Type B pancreatic cell (in vitro differentiated cells): ENCODE measurements at places on chromosomes 7 and 10. TPM values are rescaled to one million over a fixed set of nuclear protein-coding genes. Genes with fewer than 3 reads are reported as not detected.
A peak's percentile ranks its signal among the peaks of the same experiment; 100 is the strongest.

The BAIAP2L1 gene
- 28.0 and 43.7 TPM in 2 replicates for total RNA-seq

The ENTPD7 gene
- 22.9 and 32.8 TPM in 2 replicates for total RNA-seq

DNA sequence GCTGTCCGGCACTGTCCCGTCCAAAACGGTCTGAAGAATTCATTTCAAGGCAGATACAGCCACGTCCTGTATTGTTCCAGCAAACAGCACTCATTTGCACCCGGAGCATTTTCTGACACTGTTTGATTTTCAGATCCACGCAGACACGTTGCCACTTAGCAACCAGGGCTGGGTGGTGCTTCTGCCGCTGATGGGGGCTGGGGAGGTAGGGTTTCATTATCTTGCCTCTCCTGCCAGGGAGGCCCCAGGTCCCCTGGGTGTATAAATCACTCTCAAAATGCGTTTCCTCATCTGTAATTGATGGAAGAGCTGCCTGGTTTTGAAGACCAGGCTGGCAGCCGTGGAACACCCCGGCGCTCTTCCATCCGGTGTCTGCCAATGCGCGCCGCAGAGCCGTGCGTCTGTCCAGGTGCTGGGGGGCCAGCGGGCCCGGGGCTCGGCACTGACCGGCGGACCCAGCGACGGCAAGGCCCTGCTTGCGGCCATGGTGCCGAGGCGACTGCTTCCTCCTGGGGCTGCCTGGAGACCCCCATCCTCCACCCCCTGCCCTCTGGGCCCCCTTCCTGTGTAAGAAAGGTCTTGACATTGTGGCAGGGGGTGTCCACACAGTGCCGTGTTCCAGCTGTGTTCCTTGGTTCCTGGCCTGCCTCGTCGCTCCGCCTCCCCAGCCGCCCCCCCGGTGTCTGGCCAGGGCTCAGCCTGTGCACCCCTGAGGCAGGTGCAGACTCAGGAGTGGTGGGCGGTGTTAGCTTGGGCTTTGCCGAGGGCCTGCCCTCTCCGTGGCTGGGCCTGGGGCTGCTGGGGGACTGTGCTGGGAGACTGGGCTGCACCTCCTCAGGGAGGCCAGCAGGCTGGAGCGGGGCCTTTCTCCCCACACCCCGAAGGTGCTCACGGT, 16.6 kb downstream of the ADGRA1 start:
- DNase-seq: no peak

GRCh38 chr7:97752215-97752614, 20.3 kb downstream of the TAC1 start:
- DNase-seq: no peak

GRCh38 chr7:18390535-18390907, 105.0 kb upstream of the HDAC9 start:
- no peak for DNase-seq

DNA sequence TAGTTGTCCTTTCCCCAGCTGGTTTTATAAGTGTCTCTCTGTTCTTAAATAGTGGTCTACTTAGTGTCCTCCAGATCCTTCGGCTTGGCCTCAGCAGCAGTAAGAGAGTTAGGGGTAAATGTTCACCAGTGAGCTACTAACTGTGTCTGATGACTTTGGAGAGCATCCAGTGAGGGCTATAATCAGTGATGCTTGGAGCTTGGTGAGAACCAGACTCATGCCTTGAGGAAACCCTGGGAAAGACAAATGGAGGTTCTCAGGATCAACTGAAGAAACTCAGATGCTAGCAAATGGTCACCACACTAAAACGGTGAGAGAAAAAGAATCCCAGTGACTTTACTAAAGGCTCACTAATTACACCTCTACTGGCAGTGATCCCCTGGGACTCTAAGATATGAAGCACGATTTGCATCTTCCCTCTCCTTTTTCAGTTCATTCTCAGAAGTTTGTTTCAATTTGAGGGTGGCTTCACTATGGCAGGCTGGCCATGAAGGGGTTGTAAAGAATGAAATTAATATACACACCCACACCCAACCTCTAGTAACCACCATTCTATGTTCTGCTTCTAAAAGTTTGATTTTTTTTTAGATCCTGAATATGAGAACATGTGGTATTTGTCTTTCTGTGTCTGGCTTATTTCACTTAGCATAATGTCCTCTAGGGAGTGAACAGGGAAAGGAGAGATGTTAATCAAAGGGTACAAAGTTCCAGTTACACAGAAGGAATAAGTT, 177.9 kb downstream of the PDE1C start:
- DNase-seq: no peak

GRCh38 chr10:104123397-104123796, 1.4 kb downstream of the SFR1 start:
- no peak for DNase-seq

DNA sequence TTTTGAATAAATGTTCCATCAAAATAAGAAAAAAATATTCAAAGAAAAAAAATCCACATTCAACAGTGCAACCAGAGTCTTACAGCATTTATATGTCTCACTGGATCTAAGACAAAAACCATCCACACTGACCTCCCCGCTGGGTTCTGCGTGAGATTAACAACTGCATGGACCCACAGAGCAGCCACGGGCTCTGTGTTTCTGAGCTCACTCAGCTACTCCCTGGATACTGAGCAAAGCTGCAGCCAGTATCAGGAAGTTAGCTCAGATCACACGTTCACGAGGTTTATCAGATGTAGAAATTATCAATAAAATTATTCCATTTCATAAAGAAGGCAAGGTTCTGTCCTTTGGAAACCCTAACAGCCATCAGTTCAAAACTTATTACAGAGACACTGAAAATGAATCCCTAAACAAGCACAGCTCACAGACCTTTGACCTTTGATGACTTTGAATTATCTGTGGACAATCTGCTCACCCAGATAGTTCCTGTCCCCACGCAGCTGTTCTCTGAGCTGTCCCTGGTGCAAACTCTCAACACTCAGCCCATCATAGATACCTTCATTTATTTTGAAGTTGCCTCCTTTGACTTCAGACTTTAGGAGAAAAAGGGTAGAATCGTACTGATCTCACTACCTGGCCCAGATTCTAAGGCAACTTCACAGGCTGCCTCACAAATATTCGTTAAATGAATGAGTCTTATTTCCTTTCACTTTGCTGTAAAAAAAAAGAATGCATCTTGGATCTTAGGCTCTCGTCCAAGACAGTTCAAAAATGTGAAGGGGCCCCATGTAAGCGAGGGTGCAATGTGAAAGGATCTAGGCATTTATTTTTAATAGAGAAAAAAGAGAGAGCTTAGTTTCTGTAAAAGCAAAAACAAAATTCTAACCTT, 67.7 kb upstream of the SVIL start:
- no peak for DNase-seq

The CPN1 gene
- total RNA-seq: 0.52 TPM in 1 of 2 replicates, not detected in the other

The SLC12A9 gene
- total RNA-seq: 31.4 and 37.1 TPM in 2 replicates

DNA sequence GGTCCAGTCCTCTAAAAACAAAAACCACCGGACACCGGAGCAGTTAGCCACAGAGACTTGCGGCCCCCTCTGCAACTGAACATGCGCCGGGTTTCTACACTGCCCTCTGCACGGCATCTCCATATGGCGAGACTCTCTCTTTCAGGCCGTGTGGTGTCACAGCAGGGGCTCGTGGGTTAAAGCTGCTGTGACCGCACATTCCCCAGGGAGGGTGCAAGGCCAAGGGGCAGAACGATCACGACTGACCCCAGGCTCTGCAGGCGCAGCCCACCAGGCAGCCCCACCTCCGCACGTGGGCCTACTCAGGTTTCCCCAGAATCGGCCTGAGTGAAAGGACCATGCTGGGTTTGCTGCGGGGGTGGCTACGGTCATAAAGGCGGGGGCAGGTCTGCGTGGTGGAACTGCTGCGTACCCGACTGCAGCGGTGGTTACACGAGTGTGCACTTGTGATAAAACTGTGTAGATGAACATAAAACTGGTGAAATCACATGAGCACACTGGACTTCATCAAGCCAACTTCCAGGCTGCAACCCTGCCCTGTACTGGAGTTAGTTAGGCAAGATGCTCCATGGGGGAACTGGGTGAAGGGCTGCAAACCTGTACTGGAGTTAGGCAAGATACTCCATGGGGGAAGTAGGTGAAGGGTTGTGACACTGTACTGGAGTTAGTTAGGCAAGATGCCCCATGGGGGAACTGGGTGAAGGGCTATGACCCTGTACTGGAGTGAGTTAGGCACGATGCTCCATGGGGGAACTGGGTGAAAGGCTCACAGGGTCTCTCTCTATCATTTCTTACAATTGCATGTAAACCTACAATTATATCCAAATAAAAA, 81.4 kb upstream of the PPP2R2D start:
- peak; percentile 60 for DNase-seq

GRCh38 chr10:68088740-68089139, 13.7 kb upstream of the HERC4 start:
- no peak for DNase-seq

The PKD2L1 gene
- 0.26 TPM in 1 of 2 replicates, not detected in the other for total RNA-seq

The THSD7A gene
- total RNA-seq: 3.8 and 14.3 TPM in 2 replicates

The BTBD16 gene
- 0.29 and 0.46 TPM in 2 replicates for total RNA-seq

- DNase-seq: no peak
Measured at GRCh38 chr7:28528899-28529298, 116.6 kb downstream of the CREB5 start.

The IFIT3 gene
- 4.9 and 9.4 TPM in 2 replicates for total RNA-seq

The NFE2L3 gene
- total RNA-seq: 6.5 and 10.5 TPM in 2 replicates

DNA sequence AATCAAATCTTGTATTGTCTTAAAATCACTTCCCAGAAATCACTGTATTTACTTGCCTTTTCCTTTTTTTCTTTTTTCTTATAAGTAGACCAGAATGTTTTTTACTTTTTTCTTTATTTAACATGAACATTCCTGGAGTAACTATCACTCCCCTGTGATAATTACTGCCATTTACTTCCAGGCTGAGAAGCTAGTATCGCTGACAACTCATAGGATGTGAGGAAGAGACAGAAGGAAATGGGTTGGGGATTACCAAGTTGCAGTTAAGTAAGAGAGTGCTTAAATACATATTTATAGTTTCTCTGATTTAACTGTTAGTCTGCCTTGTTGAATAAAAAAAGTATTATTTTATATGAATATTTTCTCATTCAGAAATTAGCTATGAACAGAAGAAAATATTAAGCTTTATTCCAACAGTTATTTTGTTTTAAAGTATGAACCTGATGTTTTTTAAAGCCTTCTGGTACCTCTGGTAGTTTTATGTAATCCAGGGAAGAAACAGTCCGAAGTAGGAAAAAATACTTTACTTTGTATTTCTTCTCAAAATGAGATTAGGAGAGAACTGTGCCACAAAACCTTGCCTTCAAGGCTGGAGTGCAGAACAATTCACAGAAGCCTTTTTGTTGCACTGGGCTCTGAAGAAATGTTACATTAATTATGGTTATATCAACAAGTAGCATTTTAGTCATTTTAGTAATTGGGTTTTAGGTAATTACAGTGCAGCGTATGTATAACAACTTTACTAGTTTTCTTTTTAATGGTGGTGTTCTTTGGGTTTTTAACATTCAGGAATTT, 72.8 kb downstream of the SHOC2 start:
- DNase-seq: no peak

DNA sequence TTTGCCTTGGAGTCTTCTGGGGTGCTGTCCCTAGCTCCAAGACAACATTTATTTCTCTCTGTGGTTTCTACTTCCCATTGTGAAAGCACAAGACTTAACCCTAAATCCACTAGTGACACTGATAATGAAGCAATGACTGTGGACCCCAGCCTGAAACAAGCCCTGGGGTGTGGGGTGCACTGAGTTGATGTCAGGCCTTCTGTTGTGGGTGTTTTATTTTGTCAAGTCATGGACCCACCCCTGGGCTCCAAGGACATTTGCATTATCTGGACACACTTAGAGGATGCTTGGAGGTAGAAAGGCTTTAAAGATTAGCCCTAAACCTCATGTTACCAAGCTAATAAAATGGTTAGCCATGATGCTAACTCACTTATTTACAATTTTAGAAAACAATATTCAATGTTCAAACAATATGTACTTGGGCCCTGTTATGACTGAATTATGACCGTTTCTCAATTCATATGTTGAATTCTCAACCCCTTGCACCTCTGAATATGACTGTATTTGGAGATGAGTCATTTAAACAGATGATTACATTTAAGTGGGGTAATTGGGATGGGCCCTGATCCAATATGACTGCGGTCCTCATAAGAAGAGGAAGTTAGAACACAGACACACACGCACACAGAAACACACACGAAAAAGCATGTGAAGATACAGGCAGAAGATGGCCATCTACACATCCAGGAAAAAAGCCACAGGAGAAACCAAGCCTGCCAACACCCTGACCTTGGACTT, 137.2 kb upstream of the IGFBP3 start:
- DNase-seq: no peak

DNA sequence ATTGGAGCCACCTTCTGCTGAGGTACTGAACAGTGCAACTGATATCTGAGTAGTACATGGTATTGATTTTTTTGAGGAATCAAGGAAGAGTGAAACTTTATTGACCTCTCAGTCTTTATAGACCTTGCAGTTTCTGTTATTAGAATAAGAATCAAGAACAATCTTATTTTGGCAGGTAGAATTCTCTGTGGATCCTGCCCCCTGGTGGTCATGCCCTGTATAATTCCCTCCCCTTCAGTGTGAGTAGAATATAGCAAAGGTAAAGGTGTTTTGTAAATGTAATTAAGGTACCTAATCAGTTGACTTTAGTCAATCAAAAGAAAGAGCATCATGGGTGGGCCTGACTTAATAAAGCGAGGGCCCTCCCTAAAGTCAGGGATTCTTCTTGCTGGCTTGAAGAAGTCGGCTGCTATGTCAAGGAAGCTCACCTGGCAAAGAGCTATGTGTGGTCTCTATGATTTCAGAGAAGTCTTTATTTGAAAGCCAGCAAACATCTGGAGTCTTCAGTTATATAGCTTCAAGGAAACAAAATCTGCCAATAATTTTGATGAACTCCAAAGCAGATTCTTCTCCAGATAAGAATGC, 142.8 kb downstream of the LSM5 start:
- DNase-seq: no peak

- DNase-seq: no peak
Measured at GRCh38 chr7:55187701-55188491, 169.1 kb downstream of the EGFR start.

DNA sequence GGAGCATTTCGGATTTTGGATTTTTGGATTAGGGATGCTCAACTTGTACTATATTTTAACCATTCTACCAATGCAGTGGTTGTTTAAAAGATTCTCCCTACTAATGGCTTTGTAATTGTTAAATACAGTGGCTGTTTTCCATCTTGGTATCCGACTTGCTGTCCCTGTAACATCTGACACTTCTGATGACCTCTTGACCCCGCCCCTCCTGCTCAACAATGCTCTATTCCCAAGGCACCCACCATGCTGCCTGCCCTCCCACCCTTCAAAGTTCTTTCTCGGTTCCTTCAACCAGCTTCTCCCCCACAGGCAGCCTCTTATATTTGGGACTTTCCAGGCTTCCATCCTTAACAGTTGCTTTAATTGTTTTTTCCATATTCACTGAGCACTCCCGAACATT, 2.0 kb downstream of the PRTFDC1 start:
- DNase-seq: no peak

- DNase-seq: no peak
Measured at GRCh38 chr7:34453150-34453549, 204.9 kb upstream of the NPSR1 start.

The AKR1C8 gene
- 0.89 and 1.00 TPM in 2 replicates for total RNA-seq

The SPDYE2 gene
- total RNA-seq: not detected in 2 replicates

- DNase-seq: no peak
Measured at GRCh38 chr7:151936207-151936606, 20.0 kb upstream of the GALNTL5 start.

- no peak for DNase-seq
Measured at GRCh38 chr10:12921163-12921562, 80.3 kb downstream of the CCDC3 start.
